ENCODE measurements at places on chromosomes 7 and 10.

DNA sequence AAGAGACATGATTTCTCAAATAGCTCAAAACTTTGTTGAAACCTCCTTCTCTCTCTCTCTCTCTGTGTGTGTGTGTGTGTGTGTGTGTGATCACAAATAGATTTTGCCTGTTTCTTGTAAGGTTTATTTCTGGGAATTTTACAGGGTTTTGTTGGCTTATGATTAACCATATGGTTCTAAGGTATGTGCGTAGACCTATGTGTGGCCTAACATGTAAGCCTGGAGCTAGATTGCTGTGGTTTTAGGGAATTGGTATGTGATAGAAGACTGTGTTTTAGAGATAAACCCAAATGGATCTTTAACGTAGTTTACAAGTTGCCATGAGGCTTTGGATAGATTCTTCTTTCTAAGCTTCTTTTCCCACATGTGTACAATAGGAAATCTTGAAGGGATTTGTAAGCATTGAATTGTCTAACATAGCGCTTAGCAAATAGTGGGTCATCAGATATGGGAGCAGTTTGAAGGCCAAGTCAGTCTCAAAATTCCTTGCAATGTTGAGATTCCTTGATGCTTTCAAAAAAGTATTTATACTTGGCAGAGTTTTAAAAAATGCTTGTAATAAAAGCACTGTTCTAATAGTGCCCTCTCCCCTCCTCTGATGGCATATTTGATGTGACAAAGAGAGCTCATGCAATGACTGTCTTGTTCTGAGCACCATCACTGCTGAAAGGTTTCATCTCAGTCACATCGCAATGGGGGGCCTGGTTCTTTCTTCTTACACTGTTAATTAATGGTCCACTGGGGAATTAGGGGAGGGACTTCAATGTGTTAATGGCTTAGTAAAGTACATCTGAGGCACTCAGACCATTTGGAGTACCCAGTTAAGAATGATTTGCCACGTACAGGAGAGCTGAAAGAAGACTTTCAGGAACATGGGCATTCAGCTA is 118.2 kb downstream of the SNX10 start:
- no peak for DNase-seq

DNA sequence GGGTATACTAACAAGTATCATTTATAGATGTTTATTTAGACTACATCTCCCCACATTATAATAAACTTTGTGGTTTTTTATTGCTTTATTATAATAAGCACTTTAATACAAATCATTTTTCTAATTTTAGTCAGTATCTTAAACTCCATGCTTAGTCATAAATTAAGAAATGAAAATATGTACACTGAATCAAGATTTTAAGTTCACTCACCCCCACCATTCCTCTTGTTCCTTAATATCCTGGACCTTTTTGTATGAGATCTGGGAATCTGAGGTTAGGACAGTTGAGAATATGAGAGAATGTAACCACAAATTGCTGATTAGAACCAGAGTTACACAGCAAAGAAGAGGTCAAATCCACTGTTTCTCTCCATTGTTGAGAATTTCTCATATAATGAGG is 93.6 kb upstream of the WNT16 start:
- no peak for DNase-seq

- DNase-seq: no peak
Measured at GRCh38 chr7:102890292-102890970, 22.4 kb upstream of the LRRC17 start.

GRCh38 chr7:100614308-100614861 is 2.0 kb downstream of the MOSPD3 start:
- DNase-seq: no peak

DNA sequence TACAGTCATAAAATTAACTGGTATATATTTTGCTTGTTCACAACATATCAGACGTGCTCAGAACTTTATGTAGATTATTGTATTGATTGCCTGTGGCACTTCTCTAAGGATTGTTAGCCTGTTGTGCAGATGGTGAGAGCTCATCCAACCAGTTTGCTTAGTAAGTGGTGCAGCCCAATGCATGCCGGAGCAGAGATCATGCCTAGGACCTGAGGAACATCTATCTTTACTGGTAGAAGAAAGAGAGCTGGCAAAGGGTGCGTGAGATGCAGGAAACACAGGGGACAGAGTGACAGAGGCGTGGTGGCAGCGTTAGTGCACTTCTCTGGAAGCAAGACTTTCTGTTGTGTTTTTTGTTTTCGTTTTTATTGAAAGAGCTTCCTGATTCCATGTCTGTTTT is 35.9 kb downstream of the CCM2 start:
- DNase-seq: no peak

GRCh38 chr7:145784809-145785780 is 331.5 kb upstream of the CNTNAP2 start:
- DNase-seq: no peak

- peak; percentile 29 for DNase-seq
Measured at GRCh38 chr10:13453896-13454295, 74.9 kb downstream of the BEND7 start.

- DNase-seq: no peak
Measured at GRCh38 chr7:151853896-151854719, 22.8 kb downstream of the PRKAG2 start.

GRCh38 chr10:84548869-84549268 is 220.5 kb downstream of the CCSER2 start:
- no peak for DNase-seq

DNA sequence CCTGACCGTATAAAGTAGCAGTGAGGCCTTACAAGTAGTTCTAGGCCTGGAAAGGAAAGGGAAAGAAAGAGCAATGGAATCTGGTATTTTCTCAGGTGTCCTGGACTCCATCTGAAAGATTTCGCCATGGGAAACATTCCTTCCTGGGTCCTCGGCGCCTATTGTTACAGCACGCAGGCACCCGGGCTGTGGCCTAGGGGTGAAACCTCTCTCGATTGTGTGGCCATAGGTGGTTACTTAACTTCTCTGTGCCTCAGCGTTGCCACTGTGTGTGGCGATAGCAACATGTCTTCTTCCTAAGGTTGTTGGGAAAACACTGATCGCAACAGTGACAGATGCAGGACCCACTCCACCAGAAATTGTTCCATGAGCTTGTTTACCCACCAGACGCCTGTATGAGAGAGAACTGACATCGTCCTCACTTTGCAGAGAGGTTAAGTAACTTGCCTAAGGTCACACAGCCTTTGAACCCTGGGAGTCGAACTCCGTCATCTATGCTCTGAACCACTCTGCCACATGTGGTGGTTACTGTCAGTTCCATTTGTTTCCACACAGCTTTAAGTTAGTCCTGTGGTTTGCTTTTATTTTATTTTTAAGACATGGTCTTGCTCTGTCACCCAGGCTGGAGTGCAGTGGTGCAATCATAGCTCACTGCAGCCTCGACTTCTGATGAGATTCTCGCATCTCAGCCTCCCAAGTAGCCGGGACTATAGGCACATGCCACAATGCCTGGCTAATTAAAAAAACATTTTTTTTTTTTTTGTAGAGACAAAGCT is 73.4 kb downstream of the LHPP start:
- no peak for DNase-seq

DNA sequence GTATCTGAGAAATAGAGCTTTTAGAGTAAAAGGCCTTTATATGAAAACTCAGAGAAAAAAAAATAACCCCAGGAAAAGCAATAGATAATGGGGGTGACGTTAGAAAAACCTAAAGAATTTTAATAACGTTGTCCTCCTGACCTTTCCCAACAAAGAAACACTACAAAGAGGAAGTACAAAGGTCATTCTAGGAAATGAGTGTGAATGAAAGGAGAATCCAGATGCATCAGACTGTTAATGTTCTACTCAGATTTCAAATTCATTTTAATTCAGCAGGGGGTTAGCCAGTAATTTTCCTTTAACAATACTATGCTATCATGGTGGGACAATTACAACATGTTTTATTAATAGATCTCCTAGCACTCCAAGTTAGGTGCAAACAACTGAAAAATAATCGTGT is 73.8 kb upstream of the CDK1 start:
- no peak for DNase-seq

- DNase-seq: no peak
Measured at GRCh38 chr7:757741-758163, 30.7 kb upstream of the PRKAR1B start.

DNA sequence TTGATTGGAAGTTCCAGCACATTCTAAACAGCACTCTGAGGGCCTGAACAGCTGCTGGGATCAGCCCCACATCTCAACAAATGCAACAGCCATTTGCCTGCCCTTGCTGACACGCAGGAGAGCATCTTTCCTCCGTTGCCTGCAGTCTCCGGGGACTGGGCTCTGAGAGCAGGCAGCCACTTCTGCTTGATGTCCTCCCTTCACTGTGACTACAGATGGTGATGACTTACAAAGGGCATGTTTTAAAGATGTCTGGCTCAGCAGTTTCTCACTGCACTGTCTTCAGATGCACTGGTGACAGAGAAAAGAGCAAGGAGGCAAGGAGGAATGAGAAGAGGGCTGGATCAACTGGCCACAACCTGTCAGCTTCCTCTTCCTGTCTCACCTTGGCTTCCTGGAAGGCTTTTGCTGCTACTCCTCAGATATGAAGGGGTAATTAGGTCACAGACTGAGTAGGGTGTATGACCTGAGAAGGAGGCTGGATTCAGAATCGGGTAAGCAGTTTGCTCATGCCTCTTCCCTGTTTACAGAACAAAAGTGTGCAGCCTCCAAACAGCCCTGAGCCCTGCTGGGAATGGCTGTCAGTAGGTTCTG is 143.5 kb upstream of the GHITM start:
- DNase-seq: no peak

- no peak for DNase-seq
Measured at GRCh38 chr10:124728830-124729661, 15.1 kb downstream of the FAM53B start.

GRCh38 chr7:144404946-144405345 is 1.5 kb upstream of the NOBOX start:
- no peak for DNase-seq

DNA sequence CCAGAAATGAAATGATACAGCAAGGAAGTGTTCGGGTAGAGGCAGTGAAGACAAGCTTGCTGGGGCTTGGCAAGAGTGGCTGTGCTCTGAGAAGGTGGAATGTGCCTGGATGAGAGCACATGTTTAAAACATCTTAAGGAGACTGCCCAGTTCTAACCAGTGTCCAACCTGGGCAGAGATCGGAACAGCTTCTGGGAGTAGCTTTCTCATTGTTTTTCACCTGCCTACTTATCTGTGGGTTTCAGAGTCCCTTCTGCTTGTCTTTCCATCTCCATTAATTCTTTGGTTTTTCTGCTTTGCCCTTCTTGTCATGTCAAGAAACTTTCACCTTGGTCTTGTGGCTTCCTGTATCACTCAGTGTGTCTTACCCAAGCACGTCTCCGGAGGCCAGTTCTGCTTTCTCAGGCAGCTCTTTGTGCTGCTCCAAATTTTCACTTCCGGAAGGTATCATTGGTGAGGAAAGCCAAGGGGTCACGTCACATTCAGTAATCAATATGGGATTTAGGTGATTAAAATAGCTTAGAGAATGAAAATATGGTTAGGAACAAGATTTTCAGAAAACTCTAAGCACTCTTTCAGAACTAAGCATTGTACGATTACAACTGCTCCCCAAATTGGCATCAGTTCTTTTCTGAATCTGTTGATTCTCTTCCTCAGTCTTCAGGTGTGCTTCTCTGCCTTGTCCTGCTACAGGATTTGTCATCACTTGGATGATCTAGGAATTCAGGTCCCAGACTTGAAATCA is 5.5 kb upstream of the LAMB4 start:
- DNase-seq: peak; percentile 15

DNA sequence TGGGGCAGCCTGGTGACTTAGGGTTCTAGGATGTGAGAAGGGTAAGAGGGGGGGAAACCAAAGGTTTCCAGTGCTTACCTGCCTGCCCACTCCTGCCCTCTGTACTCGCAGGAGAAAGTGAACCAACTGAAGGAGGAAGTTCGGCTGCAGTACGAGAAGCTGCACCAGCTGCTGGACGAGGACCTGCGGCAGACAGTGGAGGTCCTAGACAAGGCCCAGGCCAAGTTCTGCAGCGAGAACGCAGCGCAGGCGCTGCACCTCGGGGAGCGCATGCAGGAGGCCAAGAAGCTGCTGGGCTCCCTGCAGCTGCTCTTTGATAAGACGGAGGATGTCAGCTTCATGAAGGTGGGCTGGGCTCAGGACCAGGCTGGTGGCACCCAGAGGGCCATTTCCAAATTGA is 10.7 kb downstream of the TRIM8 start:
- DNase-seq: no peak

DNA sequence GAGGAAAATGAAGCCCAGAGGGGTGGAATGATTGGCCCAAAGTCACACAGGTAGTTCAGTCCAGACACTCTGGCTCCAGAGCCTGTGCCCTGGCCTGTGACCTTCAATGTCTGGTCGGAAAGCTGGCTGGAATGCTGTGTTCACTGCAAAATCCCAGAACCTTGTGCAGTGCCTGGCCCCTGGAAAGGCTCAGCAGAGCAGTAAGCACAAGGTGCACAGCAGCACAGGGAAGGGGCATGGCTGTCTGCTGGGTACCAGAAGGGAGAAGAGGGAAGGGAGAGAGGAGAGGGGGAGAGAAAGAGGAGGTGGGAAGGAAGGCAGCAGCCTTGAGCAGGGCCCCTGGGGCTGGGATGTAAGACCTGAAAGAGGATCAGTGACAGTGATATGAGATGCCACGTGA is 28.4 kb upstream of the C10orf71 start:
- DNase-seq: no peak

DNA sequence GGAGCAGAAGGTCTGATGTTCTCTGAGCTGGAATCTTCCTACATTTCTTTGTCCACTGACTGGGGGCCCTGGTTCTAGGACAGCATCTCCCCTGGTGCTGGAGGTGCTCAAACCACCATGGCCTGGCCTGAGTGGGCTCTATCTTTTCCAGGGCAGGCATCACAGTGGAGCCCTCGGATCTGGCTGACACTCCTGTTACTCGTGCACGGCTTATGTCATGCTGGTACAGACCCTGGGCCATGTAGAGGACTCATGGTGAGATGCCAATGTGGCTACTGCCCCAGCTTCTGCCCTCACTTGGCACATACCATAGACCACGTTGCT is 96.0 kb downstream of the HIPK2 start:
- DNase-seq: no peak
